ENCODE measurements at places on chromosomes 5 and 9.

DNA sequence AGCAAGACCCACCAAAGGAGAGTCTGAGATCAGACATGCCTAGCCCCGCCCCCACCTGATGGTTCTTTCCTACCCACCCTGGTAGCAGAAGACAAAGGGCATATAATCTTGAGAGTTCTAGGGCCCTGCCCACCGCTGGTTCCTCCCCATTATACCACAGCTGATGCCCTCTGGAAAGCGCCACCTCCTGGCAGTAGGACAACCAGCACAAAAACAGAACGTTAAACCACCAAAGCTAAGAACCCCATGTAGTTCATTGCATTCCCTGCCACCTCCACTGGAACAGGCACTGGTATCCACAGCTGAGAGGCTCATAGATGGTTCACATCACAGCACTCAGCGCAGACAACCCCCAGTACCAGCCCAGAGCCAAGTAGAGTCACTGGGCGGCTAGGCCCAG is 81.2 kb upstream of the TRPC7 start:
- DNase-seq: peak; percentile 17

DNA sequence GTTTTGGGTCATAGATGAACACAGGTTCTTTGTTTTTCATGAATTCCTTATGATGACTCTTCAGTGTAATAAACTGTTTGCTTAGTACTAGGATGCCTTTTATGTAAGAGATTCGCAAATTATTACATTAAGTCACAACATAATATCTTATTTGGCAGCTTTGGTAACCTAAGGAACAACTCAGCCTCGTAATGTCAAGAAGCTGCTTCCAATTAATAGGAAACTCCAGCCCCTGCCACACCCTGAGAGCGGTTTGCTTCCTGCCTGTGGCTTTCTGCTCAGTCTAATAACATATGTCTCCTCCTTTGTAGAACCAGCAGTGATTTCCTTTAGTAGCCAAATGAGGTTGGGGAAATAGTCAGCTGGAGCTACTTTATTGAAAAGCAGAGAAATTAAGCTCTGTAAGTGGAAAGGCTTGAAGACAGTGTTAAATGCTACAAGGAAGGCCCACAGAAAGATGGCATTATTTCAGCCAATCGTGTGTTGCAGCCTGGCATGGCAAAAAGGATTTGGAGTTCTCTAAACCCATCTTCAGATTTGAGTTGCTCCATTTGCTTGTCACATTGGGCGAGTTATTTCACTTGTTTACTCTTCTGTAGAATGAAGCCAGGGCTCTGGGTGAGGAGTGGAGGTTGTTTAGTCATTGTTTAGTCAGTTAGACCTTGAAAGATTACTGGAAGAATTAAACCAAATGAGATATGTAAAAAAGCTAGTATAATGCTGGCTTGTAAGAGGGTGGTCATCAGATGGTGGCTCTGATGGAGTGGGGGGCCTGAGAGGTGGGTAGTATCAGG is 54.1 kb downstream of the MTAP start:
- DNase-seq: no peak

- peak; percentile 52 for DNase-seq
Measured at GRCh38 chr9:4530375-4530774, 40.1 kb downstream of the SLC1A1 start.

DNA sequence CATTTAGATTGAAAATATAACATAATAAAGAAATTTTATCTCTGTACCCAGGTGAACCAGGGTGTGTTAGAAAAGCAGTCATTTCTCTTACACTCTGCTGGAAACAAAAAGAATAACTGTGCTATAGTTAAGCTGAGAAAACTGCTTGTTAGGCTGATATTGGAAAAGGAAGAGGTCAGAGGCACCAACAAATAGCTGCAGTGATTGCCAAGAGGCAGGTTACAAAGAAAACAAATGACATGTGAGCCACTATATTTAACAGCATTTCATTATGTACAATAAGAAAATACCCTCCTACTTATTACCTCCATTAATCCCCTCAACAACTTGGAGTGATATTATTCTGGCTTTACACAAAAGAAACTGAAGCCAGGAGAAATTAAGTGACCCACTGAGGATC is 607.9 kb upstream of the TLE4 start:
- no peak for DNase-seq

All from HT1080 (cell line).